ENCODE measurements at places on chromosomes 7 and 10.

GRCh38 chr7:54663186-54663585, 95.8 kb downstream of the SEC61G start:
- no peak for DNase-seq

DNA sequence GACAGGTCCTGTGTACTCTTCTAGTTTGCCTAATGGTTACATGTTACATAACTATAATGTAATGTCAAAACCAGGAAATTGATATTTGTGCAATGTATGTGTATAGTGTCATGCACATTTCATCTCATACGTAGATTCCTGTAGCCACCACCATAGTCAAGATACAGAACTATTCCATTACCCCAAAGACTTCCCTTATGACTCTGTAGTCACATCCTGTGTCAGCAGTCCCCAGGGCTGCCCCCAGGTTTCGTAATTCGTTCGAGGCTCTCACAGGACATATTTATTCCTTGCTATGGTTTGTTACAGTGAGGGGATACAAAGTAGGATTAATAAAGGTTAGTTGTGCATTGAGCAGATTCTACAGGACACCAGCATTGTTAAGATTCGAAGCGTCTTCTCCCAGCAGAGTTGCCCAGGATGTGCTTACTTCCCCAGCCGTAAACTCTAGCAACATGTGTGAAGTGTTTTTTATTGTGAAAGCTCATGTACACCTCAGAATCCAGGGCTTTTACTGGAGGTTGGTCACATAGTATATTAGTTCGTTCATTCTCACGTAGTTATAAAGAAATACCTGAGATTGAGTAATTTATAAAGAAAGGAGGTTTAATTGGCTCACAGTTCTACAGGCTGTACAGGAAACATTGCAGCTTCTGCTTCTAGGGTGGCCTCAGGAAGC, 18.6 kb downstream of the RABGEF1 start:
- no peak for DNase-seq

DNA sequence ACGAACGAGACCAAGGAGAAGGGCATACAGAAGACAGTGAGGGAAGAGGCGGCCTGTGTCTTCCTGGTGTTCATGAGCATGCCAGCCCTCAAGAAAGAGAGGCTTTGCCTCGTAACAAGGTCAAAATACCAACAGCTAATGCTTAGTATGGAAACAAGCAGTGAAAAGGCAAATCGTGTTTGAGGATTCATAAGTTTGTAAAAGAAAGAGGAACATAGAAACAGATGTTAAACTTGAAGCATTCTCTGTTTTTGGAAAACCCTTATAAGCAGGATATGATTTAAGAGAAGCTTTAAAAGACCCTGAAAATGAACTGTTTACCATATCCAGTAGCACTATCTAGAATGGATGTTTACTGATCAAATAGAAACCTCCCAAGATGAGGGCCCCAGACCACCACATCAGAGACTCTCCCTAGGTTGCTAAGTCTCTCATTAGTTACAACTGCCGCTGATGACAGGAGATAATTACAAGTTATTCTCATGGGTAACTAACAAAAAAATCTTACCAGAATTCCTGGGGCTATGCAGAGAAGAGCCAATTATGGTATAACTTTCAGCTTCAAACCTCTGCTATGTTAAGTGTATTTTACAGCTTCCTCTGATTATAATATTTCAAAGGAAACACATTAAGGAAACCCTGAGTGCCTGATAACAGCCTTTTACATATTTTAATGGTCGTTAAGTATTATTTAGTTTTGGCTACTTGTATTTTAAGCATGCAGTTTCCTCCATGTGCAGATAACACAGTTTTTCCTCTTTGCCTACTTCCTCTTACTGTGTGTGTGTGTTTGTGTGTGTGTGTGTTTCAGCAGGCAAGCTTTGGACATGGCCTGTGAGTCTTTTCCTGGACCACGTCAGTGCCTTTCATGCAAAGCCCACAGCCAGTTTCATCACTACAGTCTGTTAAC, 17.9 kb downstream of the JCAD start:
- no peak for DNase-seq

- DNase-seq, result no peak
Observed at GRCh38 chr10:75098902-75099673, 12.4 kb upstream of the SAMD8 start.

GRCh38 chr10:84427903-84428650, 99.7 kb downstream of the CCSER2 start:
- no peak for DNase-seq

DNA sequence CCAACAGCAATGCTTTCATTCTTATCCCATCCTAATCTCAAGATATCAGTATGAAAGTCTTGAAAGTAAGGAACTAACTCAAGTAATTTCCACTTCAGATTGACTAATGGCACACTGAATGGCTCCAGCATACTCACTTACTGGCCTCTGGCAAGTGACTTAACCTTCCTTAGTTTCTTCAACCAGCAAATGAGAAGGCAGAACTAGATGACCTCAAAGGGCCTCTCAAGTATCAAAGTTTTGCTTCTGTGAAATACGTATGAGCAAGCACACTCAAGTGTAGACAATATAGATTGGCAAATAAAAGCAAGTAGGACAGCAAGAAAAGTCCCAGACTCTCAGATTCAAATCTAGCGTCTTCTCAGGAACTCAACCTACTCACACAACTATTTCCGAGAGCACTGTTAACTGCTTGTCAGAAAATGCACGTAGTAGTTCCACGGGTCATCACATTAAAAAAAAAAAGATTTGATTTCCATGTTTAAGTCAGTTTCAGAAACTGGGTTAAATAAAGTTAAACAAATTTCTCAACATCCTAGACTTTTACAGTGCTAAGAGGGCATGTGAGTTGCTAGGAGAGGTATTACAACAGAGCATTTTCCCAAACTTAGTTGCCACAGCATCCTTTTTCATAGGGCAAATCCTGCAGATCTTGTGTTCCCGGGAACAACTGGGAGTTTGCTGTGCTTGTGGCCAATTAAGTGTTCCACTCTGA, 276.9 kb upstream of the KLF14 start:
- DNase-seq, result no peak

DNA sequence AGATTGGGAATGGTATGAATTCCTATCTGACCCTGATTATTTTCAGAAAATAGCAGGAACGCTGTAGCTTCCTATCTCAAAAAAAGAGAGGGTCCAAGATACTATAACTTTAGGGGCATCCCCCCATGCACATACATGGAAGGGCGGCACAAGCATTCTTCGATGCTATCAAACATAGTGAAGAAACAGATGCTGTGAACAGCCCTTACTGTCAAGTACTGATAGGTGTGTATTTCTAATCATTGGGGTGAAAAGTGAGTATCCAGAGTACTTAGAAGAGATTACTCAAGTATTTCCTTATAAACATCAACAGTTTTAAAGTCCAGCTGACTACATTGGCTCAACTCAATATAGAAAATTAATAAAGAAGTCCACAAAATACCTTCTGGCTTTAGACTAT, 17.0 kb upstream of the NUP42 start:
- DNase-seq, result no peak

DNA sequence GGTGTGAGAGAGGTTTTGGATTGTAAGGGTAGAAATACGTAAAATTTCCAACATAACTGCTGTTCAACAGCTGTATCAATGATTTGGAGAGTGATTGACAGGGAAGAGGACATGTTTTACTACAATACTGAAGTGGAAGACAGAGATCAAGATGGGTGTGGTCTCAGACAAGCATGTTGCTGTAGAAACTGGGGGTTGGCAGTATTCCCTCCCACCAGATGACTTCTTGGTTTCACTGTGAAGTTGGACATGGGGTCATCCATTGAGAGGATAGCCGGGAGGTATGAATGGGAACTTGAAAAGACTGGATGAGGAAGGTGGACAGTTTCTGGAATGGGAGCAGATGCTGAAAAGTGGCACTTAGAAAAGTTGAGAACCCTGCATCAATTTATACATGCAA, 95.3 kb upstream of the HDAC9 start:
- DNase-seq, result no peak

DNA sequence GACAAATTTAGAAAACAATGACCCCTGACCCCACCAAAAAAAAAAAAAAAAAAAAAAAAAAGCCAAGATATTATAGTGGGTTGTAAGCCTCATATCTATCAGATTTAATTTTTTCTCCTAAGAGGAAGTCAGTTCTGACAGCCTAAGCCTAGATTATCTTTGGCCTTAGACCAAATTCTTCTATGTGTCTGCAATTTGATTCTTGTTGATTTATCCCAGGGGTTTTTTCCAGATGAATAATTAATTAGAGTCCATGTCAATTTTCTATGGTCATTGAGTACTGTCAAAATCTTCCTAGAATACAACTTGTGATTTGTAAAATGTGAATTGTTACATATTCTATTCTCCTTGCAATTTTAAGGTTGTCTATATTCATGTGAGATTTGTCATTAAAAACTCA, 151.6 kb upstream of the CACNA2D1 start:
- DNase-seq, result no peak

GRCh38 chr10:52351914-52352330, 37.8 kb downstream of the DKK1 start:
- no peak for DNase-seq

GRCh38 chr7:26200038-26200443, 505 bp downstream of the HNRNPA2B1 start:
- DNase-seq, result peak; percentile 31

- no peak for DNase-seq
Observed at GRCh38 chr10:126455766-126456405, 67.6 kb upstream of the ADAM12 start.

DNA sequence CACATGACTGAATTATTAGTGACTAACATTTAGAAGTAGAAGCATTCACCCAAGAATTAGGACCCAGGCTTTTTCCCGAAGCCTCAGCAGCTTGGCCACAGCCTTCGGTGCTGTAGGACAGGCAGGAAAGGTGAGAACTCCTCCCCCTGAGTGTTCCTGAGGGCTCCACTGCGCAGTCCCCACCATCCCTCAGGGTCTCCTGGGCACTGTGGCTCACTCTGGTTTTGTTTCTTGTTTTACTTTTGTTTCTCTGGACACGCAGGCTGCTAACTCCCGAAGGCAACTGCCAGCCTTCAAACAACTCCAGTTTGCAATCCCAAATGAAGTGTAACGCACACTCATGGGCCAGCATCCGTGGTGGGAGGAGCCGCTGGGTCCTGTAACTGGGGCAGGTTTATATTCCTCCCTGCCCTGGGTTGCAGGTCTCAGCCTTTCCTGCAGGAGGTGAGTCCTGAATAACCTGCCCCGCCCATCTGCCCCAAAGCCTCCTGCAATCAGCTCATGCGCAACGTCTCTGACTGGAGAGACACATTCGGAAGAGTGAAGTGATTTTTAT, 492.9 kb downstream of the PTPRN2 start:
- no peak for DNase-seq

GRCh38 chr7:106022193-106022821, 59.2 kb downstream of the CDHR3 start:
- no peak for DNase-seq

DNA sequence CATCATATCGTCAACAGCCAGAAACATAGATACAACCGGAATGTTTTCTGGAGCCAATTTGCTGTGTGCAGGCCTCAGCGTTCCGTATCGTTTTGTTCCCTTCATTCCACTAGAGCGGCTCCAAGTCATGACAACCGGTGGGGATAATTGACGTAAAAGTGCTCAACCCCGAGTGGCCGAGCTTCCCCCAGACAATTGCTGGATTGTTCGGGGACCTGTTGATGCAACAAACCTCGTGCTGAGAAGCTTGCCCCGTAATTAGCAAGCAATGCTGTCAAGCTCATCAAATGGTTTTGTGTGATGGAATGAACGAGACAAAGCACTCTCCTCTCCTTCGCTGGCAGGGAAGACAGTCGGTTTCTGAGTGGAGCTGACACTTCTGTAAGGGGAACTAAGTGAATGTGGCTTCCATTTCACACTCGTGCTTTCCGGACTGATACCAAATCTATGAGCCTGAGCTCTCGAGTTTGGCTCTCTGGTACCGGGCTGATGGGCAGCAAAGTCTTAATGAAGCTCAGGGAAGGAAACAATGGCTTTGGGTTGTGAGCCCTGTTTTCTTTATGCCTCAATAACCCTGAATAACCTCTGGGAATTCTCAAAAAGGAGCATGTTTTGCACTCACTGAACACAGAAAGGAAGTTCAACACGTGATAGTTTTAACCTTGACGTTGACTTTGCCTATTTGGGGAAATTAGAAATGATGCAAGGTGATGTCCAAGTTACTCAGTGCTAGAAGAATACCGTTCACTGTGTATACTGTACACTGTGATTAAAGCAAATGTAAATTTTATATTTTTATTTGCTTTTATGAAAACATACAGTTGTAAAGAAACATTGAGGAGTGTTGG, 220.5 kb downstream of the BAMBI start:
- DNase-seq, result no peak

- no peak for DNase-seq
Observed at GRCh38 chr7:36906448-36906847, 182.2 kb upstream of the AOAH start.

Measured in RCC 7860 (cell line).